Activated T-helper 17 cell treated with anti-CD3 and anti-CD28 coated beads, Interleukin-2, amount 50 U/mL, for 72 hours (primary cell): ENCODE measurements at places on chromosomes 6 and 20.

DNA sequence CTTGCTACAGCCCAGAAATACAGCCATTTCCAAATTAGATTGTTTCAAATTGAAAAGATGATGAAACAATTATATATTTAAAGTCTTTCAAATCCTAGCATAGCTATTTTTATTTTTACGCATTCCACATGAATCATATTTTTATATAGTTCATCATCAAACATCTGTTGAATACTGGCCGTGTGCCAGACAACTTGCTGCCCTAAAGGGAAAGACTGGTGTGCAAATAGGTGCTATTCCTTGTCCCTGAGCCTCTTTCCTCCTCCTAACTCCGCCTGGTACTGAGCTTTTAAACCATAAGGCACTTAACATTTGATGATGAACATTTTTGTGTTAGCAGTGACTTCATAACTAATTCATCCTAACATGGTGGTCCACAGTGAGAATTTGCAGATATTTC lies 18.7 kb upstream of the PLCG1 start:
- no peak overlapping the region for H3K4me3 ChIP-seq
- H3K36me3 ChIP-seq, result peaks cover 99% of the 10 kb centered on the region
- no peaks in the 10 kb centered on the region for H3K4me1 ChIP-seq
- no peaks in the 10 kb centered on the region for H3K27me3 ChIP-seq
- H3K27ac ChIP-seq, result peak overlapping the region; percentile 17

- ATAC-seq, result no peak
- no peaks in the 10 kb centered on the region for H3K36me3 ChIP-seq
- peaks cover 2% of the 10 kb centered on the region for H3K27me3 ChIP-seq
- no peak overlapping the region for H3K4me3 ChIP-seq
- no peaks in the 10 kb centered on the region for H3K4me1 ChIP-seq
Observed at GRCh38 chr20:10846766-10847165, 173.0 kb upstream of the JAG1 start.

DNA sequence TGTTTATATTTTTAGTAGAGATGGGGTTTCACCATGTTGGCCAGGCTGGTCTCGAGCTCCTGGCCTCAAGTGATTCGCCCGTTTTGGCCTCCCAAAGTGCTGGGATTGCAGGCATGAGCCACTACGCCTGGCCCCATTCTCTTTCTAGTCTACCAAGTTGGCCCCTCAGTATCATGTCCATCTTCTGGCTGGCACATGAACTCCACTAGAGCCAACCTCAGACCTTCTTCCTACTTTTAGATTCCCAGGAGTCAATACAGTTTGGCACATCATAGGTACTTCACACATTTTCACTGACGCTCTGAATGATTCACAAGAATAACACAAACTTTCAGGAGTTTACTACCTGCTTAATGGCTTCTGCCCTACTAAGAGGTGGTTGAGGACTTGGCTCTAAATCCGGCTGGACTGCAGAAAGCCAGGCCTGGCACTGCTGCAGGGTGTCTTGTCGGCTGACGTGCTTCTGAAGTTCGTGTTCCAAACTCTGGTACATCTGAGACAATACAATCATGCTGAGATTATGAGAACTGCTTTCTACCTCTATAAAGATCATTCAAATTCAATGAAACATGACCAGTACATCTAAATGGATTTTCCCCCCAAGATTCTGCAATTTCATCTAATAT lies 293.3 kb downstream of the SYNE1 start:
- H3K4me1 ChIP-seq, result no peaks in the 10 kb centered on the region
- H3K4me3 ChIP-seq, result no peak overlapping the region
- H3K27me3 ChIP-seq, result no peaks in the 10 kb centered on the region

GRCh38 chr6:142937986-142938385 lies 7.0 kb downstream of the HIVEP2 start:
- peaks cover 59% of the 10 kb centered on the region for H3K4me1 ChIP-seq
- H3K27ac ChIP-seq, result peak overlapping the region; percentile 89
- no peaks in the 10 kb centered on the region for H3K27me3 ChIP-seq
- peaks cover 84% of the 10 kb centered on the region for H3K36me3 ChIP-seq
- no peak for ATAC-seq

GRCh38 chr20:56875052-56875659 lies 246.1 kb downstream of the TFAP2C start:
- H3K27ac ChIP-seq, result no peak overlapping the region
- H3K27me3 ChIP-seq, result no peaks in the 10 kb centered on the region
- H3K4me3 ChIP-seq, result no peak overlapping the region
- no peaks in the 10 kb centered on the region for H3K36me3 ChIP-seq
- no peaks in the 10 kb centered on the region for H3K4me1 ChIP-seq

GRCh38 chr6:112176175-112176574 lies 78.2 kb downstream of the LAMA4 start:
- H3K27me3 ChIP-seq, result peaks cover 22% of the 10 kb centered on the region
- H3K36me3 ChIP-seq, result no peaks in the 10 kb centered on the region
- H3K4me3 ChIP-seq, result no peak overlapping the region
- H3K4me1 ChIP-seq, result no peaks in the 10 kb centered on the region
- H3K27ac ChIP-seq, result no peak overlapping the region

- H3K27ac ChIP-seq, result no peak overlapping the region
- no peaks in the 10 kb centered on the region for H3K27me3 ChIP-seq
- no peak overlapping the region for H3K4me3 ChIP-seq
- no peak for ATAC-seq
Observed at GRCh38 chr6:121711472-121711871, 276.0 kb downstream of the GJA1 start.

DNA sequence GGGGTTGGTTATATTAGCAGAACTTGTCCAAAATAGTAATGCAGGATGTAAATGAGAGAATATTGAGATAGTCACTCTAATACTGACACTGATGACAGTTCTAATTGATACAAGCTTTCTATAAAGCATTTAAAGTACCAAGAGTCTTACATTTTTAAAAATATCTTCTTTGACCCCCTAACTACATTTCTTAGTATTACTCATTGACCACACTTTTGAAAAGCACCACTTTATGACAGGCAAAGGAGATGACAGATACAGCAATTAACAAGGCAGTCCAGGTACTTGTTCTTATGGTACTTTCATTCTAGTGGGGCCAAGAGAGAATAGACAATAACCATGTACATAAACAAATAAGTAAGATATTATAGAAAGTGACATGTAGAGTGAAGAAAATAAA lies 139.4 kb upstream of the EYA4 start:
- no peaks in the 10 kb centered on the region for H3K36me3 ChIP-seq
- H3K27ac ChIP-seq, result no peak overlapping the region
- no peak for ATAC-seq
- no peak overlapping the region for H3K4me3 ChIP-seq
- H3K27me3 ChIP-seq, result peaks cover 13% of the 10 kb centered on the region
- no peaks in the 10 kb centered on the region for H3K4me1 ChIP-seq

- no peaks in the 10 kb centered on the region for H3K27me3 ChIP-seq
- H3K4me3 ChIP-seq, result no peak overlapping the region
- no peaks in the 10 kb centered on the region for H3K36me3 ChIP-seq
Observed at GRCh38 chr6:53377793-53378192, 29.0 kb upstream of the ELOVL5 start.

DNA sequence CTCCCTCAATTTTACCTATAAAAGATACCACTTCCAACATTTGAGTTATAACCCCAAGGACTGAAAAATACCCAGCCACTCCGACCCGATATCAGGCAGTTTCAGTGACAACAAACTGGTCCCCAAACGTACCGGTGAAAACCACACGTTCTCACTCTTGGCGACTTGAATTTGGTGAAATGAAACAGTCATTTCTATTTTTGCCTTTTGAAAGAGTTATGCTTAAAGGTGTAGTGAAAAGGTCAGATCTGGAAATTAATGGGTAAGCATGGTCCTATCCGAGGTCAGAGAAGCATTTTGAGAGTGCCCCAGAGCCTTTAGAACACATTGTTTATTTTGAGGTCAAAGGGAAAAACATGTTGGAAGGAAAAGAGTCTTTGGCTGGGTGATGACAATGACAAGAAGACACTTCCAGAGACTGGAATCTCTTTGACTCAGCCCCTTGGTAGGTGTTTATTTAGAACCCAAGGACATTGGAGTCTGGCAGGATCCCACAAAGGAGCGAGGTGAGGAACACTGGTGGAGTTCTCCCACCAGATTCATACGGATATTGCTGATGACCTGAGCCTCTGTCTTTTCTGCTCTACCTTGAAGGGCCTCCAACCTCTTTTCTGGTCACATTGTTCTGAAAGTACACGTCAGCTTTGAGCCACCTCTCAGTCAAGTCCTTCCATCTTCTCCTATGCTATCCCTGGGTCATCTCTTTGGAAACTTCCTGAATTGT lies 235.0 kb downstream of the GMPR start:
- H3K4me3 ChIP-seq, result peak overlapping the region; percentile 54
- peaks cover 62% of the 10 kb centered on the region for H3K36me3 ChIP-seq
- no peaks in the 10 kb centered on the region for H3K27me3 ChIP-seq
- H3K4me1 ChIP-seq, result peaks cover 55% of the 10 kb centered on the region
- ATAC-seq, result peak; percentile 44
- H3K27ac ChIP-seq, result peak overlapping the region; percentile 88

GRCh38 chr6:136362421-136363356 lies 73.0 kb upstream of the BCLAF1 start:
- no peak for ATAC-seq
- no peak overlapping the region for H3K27ac ChIP-seq
- H3K36me3 ChIP-seq, result no peaks in the 10 kb centered on the region
- H3K4me3 ChIP-seq, result no peak overlapping the region

DNA sequence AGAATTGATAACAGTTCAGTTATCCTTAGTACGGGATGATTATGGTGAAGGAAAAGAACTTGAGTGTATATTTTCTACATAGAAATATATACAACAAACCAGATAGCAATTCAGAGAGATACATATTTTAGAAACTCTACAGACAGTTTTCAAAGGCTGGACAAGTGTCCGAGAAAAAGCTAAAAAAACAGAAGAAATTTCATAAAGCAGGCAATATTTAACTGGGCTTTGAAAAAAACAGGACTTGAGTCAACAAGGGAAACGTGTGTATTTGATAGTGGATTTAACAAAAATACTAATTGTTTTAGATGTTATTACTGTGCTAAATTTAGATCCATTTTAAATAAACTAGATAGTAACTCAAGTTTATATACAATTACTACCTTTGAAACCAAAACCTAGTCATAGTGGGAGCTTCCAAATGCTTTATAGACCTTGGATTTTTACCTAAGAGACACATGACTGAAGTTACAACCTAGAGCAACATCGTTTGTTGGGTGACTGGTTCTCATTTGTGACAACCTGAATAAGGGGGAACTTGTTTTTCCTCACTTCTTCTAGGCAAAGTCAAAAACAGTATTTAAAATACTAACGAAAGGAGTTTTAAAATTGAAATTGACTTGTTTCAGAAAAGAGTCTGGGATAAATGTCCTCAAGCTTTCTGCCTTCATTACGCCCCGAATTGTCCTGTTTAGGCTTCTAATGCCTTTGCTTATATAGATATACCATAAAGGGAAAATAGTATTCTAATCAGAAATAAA lies 116.7 kb upstream of the PRSS16 start:
- no peak overlapping the region for H3K4me3 ChIP-seq
- H3K27ac ChIP-seq, result no peak overlapping the region
- no peaks in the 10 kb centered on the region for H3K27me3 ChIP-seq
- peaks cover 14% of the 10 kb centered on the region for H3K4me1 ChIP-seq

- peak overlapping the region; percentile 97 for H3K4me3 ChIP-seq
- ATAC-seq, result peak; percentile 49
- no peaks in the 10 kb centered on the region for H3K36me3 ChIP-seq
- peaks cover 4% of the 10 kb centered on the region for H3K27me3 ChIP-seq
- peak overlapping the region; percentile 80 for H3K27ac ChIP-seq
Observed at GRCh38 chr6:105402090-105402938, 568 bp downstream of the PREP start.

DNA sequence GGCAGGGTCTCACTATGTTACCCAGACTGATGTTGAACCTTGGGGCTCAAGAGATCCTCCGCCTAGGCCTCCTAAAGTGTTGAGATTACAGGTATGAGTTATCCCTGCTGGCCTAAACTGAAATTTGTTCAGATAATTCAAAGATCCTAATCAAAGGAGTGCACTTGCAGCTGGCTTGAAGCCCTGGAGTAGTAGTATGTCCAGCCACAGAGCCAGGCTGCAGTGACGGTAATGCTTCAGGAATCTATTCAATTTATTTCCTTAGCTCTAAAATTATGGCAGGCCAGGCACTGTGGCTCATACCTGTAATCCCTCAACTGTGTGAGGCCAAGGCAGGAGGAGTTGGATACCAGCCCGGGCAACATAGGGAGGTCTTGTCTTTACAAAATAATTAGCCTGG lies 1.4 kb upstream of the DDX43 start:
- ATAC-seq, result no peak
- peaks cover 12% of the 10 kb centered on the region for H3K4me1 ChIP-seq
- no peak overlapping the region for H3K4me3 ChIP-seq
- no peaks in the 10 kb centered on the region for H3K36me3 ChIP-seq

DNA sequence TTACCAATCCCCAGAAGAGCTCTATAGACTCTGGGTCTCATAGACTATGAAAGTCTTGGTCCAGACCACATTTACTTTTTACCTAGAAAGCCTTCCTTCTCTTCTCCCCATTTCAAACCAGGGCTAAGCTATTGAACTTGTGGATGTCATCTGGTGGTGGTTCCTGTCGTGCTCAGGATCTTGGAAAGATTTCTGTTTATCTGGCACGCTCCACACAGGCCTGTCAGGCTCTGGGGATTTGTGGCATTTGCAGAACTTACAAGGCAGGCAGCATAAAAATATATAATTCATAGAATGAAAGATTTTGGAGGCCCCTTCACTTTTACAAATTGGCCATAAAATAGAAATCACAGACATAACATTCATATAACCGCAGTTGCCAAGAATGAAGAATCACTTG lies 188.1 kb downstream of the UST start:
- H3K4me1 ChIP-seq, result peaks cover 4% of the 10 kb centered on the region
- no peak for ATAC-seq
- no peaks in the 10 kb centered on the region for H3K27me3 ChIP-seq
- H3K27ac ChIP-seq, result no peak overlapping the region
